ENCODE measurements at places on chromosomes 4 and X.

DNA sequence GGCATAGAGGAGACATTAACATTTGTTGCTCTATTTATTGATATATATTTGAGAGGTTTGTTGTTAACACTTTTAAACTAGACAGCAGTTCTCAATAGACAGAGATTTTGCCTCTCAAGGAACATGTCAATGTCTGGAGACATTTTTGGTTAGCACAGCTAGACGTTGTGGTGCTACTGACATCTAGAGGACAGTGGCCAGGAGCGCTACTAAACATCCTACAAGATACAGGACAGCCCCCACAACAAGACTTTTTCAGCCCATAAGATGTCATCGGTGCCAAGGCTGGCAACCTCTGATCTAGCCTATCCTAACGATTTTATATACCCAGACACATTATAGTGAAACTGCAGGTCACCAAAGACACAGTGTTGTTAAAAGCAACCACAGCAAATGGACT is 18.4 kb upstream of the CTSO start:
- DNase-seq: no peak

GRCh38 chrX:41553688-41554087 is 106.5 kb downstream of the NYX start:
- no peak for DNase-seq

DNA sequence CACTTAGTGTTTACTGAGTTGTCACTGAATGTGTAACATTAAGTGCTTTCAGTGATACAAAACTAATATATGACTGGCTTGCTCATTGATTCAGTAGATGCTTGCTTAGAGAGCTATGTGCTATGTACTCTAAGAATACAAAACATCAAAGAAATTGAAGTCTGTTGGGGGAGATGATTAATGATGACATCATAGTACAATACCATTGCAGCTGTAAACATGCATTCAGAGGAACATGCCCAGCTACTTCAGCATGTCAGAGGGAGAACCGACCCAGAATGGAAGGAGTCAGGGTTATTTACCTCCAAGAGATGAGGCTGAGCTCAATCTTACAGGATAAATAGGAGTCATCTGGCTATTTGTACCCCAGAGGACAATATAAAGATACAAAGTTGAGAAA is 290.8 kb downstream of the TENM3 start:
- DNase-seq: no peak

DNA sequence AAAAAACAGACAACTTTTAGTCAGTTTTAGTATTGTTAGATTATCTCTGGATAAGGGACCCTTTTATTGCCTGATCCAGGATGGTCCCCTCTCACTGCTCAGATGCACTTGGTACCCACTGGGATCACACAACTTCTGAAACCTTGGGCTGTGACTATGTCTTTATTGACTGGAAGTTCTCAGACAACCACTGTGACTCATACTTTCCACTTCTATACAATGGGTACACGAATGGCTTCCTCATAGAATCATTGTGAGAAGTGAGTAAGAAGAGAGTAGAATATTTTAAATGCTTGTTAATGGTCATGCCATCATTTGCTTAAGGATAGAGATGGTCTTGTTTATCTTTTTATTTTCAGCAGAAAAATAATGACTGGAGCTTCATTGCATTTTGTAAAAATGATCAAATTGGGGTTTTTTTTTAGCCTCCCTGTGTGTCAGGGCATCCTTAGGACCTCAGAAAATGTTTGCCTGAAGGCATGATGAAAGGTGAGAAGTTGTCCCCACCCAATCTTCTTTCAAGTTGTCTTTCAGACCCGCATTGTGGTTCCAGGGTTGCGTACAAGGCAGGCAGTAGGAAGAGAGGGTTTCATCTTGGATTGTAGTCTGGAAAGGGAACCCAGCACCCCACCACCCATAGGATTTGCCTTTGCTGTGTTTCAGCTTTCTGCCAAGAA is 115.1 kb downstream of the CPEB2 start:
- DNase-seq: no peak

DNA sequence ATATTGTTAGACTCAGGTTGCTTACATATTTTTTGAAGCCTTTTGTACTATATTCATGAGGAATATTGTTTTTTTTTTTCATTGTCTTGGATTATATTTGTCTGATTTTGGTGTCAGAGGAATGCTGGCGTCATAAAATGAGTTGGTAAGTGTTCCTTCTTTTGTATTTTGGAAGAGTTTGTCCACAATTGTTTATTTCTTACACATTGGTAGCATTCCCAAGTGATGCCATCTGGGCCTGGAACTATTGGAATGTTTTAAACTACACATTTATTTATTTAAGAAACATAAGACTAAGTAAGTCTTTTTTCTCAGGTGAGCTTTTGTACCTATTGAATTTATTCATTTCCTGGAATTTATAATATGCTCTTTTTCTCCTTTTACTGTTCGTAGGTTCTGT is 107.6 kb downstream of the LARP1B start:
- DNase-seq: no peak

DNA sequence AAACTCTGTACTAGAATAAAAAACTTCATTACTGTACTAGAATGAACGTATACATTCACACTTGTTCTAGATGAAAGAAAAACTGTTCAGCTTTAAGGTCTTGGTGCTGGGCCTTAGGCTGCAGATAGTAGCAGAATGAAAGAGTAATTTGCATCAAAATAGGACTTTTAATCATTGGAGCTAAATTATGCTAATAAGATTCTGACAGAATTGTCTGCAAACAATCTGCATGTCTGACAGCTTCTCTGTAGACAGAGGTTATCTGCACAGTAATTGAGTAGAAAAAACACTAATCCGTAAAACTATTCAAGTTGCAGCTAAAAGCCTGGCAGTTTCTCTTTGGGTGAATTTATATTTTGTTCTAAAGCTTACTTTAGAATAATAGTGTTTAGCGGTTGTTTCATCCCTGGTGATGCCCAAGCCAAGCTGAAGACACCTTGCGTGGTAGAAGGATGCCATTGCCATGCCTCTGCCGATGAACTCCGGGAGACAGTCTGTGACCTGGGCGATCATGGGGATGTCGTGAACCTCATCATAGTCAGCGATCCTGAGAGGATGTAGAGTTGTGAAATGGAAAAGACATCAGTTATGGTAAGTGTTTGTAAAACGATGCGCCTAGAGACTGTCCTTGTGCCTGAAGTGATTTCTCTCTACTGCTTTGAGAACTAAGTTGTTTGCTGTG is 25.3 kb downstream of the LRP2BP start:
- DNase-seq: no peak

GRCh38 chrX:66012094-66012534 is 27.8 kb downstream of the VSIG4 start:
- DNase-seq: no peak

- DNase-seq: no peak
Observed at GRCh38 chr4:107366016-107366735, 330.1 kb upstream of the DKK2 start.

- no peak for DNase-seq
Observed at GRCh38 chrX:71938371-71938770, 27.7 kb downstream of the NHSL2 start.

- no peak for DNase-seq
Observed at GRCh38 chr4:181166742-181167399, 1076.3 kb upstream of the TENM3 start.

- no peak for DNase-seq
Observed at GRCh38 chr4:13208558-13209193, 275.5 kb downstream of the RAB28 start.

DNA sequence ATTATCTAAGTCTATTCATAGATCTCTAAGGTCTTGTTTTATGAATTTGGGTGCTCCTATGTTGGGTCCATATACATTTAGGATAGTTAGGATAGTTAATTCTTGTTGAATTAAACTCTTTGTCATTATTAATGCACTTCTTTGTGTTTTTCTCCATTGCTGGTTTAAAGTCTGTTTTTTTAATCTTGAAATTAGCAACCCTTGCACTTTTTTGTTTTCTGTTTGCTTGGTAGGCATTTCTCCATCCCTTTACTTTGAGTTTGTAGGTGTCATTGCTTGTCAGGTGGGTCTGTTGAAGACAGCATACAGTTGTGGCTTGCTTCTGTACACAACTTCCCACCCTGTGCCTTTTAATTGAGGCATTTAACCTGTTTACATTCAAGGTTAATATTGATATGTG is 434.8 kb downstream of the OPHN1 start:
- DNase-seq: no peak

DNA sequence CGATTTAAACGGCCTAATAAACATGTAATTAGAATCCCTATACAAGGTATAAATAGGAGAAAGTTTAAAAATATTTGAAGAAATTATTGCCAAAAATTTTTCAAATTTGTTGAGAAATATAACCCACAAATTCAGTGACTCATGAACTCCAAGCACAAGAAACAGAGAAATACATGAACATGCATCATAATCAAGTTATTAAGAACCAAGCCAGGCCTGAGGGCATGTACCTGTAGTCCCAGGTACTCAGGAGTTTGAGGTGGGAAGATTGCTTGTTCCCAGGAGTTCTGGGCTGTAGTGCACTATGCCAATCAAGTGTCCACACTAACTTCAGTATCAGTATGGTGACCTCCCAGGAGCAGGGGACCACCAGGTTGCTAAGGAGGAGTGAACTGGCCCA is 341.9 kb downstream of the CAMK2D start:
- no peak for DNase-seq

DNA sequence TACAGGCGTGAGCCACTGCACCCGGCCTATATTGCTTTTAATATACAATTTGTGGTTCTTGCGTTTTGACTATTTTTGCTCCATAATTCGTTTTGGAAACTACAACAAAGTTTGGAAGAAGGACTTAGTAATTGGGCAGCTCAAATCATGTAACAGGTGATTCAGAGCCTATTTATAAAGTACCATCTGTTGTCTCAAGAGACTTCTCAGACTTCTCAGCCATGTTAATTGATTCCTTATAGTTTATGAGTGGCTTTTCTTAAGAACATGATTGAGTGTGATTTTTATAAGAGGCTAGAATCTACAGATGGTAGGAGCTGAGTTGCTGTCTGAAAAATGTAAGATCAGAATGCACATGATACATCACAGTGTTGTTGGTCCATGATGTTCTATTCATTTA is 240.2 kb downstream of the ADGRL3 start:
- no peak for DNase-seq

GRCh38 chr4:2254665-2255500 is 7.0 kb downstream of the MXD4 start:
- no peak for DNase-seq

DNA sequence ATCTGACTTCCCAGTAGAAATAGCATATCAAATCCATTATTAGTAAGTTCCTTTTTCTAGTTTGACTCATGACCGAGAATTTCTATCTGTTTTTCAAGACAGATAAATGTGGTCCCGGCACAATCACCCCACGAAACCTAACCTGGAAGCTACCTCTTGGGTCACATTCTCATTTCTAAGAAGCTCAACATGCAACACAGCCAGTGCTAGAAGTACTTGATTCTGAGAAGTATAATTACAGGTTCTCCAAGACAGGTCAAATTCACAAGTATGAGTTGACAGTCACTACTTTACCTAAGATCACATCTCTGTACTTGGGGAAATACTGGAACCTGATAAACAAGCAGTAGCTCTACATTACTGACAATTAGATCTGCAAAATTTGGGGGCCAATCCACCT is 54.0 kb upstream of the PLAC1 start:
- DNase-seq: no peak

DNA sequence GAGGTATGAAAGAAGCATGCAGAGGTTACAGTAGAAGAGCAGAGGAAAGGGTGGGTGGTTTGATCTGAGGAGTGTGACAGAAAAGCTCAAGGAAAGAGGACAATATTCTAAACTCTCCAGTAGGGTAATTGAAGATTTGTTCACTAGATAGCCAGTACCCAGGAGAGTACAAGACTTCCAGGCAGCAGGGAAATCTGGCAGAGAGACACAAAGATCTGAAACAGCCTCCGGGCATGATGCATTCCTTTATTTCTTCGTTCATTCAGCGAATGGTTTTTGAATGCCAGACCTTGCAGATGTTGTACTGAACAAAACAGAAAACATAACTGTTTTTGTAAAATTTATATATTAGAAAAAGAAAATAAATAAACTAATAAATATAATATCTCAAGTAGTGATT is 766.6 kb downstream of the FAT4 start:
- DNase-seq: no peak

- DNase-seq: no peak
Observed at GRCh38 chrX:153245288-153245731, 66.2 kb downstream of the MAGEA1 start.

DNA sequence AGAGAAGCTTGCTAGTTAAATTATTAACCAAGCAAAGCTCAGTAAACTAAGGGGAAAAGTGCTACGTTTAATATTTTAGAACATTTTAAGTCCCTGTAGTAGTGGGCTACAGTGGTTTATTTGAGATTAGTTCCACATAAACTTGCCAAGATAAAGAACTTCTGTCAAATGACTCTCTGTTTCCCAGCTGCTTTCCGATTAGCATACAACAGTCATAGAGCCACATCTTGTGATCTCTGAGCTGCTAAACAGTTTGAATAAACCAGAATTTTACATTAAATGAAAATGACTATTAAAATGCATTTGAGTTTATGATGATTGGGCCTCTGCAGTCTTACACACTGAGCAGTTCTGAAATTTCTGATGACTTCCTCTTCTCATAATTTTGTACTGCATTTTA is 568.5 kb downstream of the IQCM start:
- DNase-seq: no peak

DNA sequence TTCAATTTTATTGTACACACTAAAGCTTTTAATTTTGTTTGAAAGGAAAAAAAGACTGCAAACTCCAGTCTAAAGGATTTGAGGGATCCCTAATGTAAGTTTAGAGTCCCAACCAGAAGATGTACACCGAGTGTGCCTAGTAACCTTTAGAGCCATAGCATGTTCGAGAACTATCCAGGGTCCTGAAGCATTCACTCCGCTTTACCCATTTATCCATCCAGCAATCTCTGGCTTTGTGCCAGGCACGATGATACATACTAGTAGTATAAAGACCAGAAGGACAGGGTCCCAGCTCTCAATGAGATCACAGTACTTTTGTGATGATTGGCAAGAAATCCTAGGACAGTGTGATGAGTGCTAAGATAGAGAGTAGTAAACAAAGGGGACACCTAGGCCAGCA is 168.7 kb downstream of the STK32B start:
- no peak for DNase-seq

- DNase-seq: no peak
Observed at GRCh38 chr4:119788349-119789266, 160.0 kb upstream of the PDE5A start.

- DNase-seq: no peak
Observed at GRCh38 chr4:119329835-119330620, 8.1 kb upstream of the FABP2 start.

- DNase-seq: no peak
Observed at GRCh38 chr4:11900359-11900758, 471.7 kb upstream of the HS3ST1 start.

DNA sequence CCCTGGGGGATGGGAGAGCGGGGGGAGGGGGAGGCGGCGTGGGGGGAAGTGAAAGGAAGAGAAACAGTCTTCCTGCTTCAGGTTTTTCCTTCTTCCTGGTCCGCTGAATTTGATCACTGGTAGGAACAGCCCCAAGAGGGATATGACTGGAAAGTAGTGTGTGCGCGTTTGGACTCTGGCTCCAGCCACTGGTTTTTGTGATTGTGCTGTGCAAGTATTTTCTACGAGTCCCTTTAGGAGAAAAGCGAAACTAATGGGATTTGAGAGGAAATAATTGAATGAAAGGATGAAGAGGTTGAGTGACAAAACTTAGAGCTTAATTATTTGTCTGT is 836 bp downstream of the PRRG1 start:
- DNase-seq: no peak

GRCh38 chr4:3525532-3526430 is 6.4 kb downstream of the LRPAP1 start:
- DNase-seq: no peak
